ENCODE measurements at places on chromosomes 12 and 14.
A peak's percentile ranks its signal among the peaks of the same experiment; 100 is the strongest.

- DNase-seq: no peak
These were observed 13.1 kb upstream of the ESPL1 start for GRCh38 chr12:53254816-53255545.

DNA sequence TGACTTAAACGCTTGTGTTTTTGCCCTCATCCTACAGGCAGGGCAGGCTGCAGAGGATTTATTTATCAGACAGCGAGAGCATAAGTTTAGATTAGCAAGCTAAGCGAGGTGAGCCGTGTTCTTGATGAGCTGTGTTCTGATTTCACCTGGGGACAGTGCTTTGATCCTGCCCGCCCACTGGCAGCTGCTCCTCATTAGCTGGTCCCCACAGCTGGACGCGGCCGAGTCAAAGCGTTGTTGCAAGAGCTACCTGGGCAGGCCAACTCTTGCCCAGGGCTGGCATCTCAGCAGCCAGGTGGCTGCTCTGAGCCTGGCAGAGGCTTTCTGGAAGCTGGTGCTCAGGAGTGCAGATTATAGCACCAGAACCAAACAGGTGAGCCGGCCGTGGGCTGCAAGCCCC lies 46.8 kb upstream of the BEGAIN start:
- DNase-seq: no peak

DNA sequence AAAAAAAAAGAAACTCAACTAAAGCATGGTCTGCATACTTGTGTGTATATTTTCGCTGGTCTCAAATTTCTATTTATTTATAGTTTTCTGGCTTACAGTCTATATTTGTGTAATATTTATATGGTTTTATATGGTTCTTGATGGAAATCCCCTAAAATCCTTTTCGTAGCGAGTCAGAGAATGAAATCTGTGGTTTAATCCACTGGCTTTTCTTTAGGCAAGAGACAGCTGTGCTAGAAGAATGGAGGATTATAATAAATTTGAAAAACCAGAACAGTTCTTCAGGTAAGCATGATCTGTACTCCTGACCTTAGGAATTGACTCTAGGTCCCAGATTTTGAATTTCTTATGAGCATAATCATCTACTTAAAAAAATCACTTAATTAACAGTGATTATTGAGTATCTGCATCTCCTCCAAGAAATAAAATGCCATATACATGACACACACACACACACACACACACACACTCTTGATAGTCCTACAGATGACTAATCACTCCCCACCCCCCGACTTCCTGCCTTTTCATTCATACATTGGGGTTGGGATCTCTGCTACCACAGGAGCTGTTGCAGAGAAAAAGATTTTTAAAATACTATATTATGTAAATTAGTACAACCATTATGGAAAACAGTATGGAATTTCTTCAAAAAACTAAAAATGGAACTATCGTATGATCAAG lies 113.4 kb downstream of the CRADD start:
- no peak for DNase-seq

DNA sequence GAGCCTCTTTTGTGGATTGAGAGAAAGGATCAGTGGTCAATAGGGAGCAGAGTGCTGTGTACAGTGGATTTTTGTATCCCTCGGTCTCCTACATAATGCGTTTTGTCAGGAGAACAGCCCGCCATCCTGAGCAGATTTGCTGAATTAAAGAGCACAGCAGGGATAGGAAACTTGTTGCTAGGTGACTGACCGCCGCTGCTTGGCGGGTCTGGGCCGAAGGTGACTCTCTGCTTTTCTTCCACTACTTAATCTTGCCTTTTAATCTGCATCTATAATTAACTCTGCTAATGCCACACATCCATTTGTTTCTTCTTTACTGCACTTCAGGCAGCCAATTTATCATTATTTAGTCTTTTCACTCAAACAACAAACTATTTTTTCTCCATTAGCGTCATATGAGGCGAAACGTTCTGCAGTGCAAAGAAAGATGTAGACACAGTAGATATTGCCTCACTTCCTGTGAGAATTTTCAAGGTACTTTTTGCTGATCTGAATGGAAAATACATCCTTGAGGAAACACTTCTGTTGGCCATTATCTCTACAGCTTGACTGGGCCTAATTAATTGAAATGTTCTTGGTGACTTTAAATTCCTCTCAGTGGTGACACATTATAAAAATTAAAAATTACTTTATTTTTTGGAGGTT lies 108.0 kb downstream of the PPM1A start:
- no peak for DNase-seq

DNA sequence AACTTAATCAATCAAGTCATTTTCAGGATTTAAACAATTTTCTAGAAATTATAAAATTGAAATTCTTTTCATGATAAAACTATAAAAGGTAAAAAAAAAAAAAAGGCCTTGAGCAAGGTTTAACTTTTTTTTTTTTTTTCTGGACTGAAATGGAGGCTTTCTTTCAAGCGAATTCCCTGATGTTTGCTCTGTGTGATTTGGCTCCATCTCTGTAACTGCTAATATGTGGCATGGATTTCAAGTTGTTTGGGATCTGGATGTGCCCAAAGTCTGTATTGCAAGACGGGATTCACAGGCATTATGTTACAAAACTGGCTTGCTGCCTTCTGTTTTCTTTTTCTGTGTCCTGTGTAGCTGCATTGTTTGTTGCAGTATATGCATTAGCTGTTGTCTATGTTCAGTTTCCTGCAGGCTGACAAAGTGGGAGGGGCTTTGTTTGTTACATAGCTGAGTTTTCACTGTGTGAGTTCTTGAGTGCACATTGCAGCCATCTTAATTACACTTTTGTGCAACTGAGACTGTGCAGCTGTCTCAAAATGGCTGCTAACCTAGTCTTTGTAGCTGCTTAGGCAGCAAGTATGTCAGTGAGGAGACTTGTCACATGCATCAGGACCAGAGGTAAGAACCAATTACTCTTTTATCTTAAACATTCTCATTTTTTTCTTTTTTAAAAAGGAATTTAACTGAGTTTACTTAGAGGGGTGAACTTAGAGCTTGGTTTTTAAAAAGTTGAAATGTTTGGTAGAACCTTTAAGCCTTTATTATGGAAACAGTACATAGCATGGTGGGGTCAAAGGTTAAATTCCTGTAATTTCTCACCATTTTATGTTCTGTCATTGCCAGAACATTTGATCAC lies 19.5 kb downstream of the ATF7IP start:
- peak; percentile 73 for DNase-seq

DNA sequence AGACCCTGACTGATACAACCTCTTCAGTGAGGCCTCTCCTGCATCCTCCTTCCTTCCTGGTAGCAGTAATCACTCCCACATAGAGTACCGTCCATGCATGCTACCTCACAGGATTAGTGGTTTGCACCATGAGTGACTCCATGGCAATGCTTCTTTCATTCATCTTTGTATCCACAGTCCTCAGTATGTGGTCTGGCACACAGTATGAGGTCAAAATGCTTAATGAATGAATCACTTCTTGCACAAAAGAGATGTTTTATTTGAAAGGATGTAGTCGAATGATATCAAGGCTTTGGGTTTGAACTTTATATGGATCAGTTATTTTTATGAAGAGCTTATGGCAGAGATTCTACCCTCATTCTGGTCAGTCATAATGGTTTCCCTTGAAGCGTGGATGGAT lies 42.2 kb downstream of the KCNA5 start:
- no peak for DNase-seq

DNA sequence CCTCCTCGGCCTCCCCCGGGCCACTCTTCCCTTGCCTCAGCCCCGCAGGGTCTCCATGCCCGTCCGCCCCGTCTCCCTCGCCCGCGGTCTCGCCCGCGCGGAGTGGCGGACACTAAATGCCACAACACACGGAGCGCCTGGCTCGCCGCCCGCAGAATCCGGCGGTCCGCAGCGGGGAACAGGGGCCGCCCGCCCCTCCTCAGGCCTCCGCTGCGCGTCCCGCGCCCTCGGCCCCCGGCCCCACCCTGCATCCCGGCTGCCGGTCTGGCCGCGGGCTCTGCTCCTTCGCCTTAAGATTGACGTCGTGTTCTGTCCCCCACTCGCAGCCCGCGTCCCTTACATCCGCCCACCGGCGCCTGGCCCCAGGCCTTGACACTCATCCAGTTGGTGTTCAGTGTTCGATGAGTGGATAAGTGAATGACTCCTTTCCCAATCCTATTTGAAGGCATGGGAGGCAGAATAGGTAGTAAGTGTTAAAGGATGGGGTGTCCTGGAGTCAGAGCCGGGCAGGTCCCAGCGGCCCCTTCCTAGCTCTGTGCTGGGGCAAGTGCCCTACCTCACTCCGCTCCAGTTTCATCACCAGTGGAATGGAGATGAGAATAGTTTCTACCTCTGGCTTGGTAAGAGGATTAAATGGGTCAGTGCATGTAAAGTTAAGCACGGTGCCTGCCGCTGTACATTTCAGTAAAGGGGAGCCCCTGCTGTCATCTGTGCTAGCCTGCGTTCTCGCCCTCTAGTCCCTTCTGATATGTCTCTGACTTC lies 622 bp downstream of the TECPR2 start:
- peak; percentile 10 for DNase-seq

GRCh38 chr14:64289571-64289970 lies 4.6 kb downstream of the ESR2 start:
- no peak for DNase-seq

DNA sequence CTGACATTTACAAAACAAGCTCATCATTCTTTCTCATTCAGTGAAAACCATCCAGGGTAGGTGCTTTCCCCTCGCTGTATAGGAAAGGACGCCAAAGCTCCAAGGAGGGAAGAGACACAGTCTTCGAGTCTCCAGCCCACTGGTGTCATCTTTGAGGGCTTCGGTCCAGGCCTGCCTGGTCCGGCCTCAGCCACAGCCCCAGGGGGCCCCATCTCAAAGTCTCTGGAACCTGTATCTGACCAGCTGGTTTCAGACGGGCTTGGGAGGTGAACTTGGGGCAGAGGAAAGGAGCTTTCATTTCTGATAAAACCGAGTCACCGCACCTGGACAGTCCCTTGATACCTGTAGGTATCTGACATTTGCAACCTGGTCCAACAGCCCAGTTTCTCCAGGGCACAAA lies 229.5 kb upstream of the RTL1 start:
- no peak for DNase-seq
